ENCODE measurements at places on chromosomes 7 and 10.
A peak's percentile ranks its signal among the peaks of the same experiment; 100 is the strongest.

DNA sequence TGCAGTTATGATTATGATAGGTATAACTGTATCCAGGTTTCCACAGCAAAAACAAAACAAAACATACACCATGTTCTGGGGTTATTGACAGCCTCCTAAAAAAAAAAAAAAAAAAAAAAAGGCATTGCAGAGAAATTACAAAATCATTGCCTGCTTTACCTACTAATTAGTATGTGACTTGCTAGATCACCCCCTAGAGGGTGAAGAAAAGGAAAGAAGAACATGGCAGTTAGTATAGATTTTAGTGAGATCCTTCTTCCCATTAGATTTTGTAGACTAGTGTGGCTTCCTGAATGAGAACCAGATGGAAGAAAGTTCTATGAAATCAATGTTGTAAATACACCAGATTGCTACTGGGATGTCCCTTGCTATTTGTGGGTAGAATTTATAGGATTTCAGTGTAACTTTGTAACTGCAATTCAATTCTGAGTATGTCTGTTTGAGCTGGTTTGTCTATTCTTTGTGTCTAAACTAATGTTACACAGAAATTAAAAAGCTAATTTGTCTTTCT is 24.0 kb upstream of the AGBL3 start:
- DNase-seq, result no peak

- peak; percentile 54 for DNase-seq
These were observed 25.8 kb downstream of the BRAF start for GRCh38 chr7:140898786-140899536.

DNA sequence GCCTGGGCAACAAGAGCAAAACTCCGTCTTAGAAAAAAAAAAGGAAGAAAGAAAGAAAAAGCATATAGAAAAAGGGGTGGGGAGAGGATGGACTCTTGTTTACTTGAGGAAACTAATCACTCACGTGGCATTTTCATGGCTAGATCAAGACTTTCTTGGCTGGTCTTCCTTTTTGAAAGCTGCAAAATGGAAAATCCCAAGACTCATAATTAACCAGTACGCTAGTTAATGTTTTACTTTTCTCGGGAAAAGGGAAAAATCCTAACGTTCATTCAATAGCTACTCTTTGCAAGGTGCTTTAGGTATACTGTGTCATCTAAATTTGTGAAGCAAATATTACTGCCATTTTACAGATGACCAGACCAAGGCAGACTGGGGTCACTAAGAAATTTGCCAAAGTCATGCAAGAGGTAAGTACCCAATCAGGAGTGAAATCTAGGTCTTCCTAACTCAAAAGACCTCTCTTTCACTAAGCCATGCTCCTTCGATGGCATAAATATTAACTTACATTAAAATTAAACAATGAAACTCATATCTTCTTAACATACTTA is 24.4 kb downstream of the NAPEPLD start:
- no peak for DNase-seq

- DNase-seq, result no peak
These were observed 35.4 kb downstream of the NACAD start for GRCh38 chr7:45053401-45053800.

- no peak for DNase-seq
These were observed 41.1 kb upstream of the IL15RA start for GRCh38 chr10:6018422-6018821.

GRCh38 chr7:114934086-114934485 is 12.2 kb downstream of the MDFIC start:
- no peak for DNase-seq

DNA sequence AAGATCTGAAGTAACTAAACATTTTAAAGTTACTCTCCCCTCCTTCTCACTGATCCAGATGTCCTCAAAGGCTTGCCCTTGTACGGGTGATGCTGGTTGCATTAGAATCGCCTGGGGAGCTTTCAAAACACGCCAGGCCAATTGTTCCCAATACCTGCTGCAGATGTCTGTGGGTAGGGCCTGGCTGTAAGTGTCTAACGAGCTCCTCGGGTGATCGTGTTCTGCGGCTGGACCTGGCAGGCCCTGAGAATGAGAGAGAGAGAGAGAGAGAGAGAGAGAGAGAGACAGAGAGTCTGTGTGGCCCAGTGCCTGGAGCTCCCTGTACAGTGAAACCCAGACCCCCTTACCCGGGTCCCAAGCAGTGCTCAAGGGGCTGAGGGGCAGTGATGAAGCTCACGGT is 8.4 kb downstream of the COL13A1 start:
- DNase-seq, result no peak

Measured in NCI-H524 (cell line).